ENCODE measurements at places on chromosomes 4 and X. TPM values are rescaled to one million over a fixed set of nuclear protein-coding genes. Genes with fewer than 3 reads are reported as not detected.

Gene BMPR1B
- 7.1 TPM for total RNA-seq

Gene CT45A5
- total RNA-seq, result not detected

Gene POU3F4
- not detected for total RNA-seq

Gene ADH1C
- 0.59 TPM for total RNA-seq

DNA sequence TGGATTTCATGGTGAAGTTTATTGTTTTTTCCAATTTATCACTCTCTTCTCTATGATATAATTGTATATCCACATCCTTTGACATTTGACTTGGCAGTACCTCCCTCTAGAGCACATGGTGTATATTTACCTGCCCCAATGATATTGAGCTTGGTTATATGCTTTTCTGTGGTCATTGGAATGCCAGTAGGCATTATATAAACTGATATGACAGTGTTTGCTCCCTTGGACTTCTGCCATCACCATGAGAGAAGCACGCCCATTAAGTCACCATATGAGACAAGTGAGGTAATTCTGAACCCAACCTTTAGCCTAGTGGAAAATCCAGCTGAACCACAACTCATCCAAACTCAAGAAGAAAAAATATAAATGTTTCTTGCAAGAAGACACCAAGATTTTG lies 2761.5 kb downstream of the ARAP2 start:
- H3K27me3 ChIP-seq, result no peaks in the 10 kb centered on the region
- H3K4me3 ChIP-seq, result no peak overlapping the region
- no peak overlapping the region for H3K27ac ChIP-seq
- DNase-seq, result no peak
- no peaks in the 10 kb centered on the region for H3K4me1 ChIP-seq
- no peaks in the 10 kb centered on the region for H3K36me3 ChIP-seq

GRCh38 chr4:83112678-83113428 lies 1.7 kb downstream of the PLAC8 start:
- no peak overlapping the region for H3K27ac ChIP-seq
- no peak for DNase-seq
- H3K4me3 ChIP-seq, result no peak overlapping the region
- H3K4me1 ChIP-seq, result peaks cover 17% of the 10 kb centered on the region
- H3K36me3 ChIP-seq, result no peaks in the 10 kb centered on the region

GRCh38 chr4:107546638-107547037 lies 173.4 kb downstream of the PAPSS1 start:
- H3K4me3 ChIP-seq, result no peak overlapping the region
- H3K27ac ChIP-seq, result no peak overlapping the region
- no peak for DNase-seq
- H3K27me3 ChIP-seq, result no peaks in the 10 kb centered on the region
- no peaks in the 10 kb centered on the region for H3K4me1 ChIP-seq
- H3K36me3 ChIP-seq, result no peaks in the 10 kb centered on the region

- no peaks in the 10 kb centered on the region for H3K4me1 ChIP-seq
- no peak overlapping the region for H3K4me3 ChIP-seq
- H3K36me3 ChIP-seq, result no peaks in the 10 kb centered on the region
- peaks cover 13% of the 10 kb centered on the region for H3K27me3 ChIP-seq
Observed at GRCh38 chrX:43741843-43742573, 85.9 kb downstream of the MAOA start.

DNA sequence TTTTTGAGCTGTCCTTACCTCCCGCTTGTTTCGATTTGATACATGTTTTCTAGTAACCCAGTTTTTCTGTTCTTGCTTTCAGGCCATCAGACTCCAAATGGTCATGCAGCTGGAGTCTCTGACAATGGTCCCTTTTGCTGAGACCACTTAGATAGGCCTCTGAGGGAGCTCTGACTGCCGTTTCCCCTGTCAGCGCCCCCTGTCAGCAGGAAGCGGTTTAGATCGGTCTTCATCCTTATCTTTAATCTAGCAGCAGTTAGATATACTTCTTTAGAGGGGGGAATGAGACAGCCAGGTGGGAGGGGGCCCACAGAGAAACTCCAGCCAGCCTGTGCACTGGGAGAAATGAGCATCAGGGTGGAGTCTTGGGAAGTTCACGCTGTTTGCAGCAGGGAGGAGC lies 457.9 kb downstream of the GPAT3 start:
- no peaks in the 10 kb centered on the region for H3K4me1 ChIP-seq
- no peak overlapping the region for H3K27ac ChIP-seq
- no peak for DNase-seq
- no peak overlapping the region for H3K4me3 ChIP-seq
- no peaks in the 10 kb centered on the region for H3K36me3 ChIP-seq

DNA sequence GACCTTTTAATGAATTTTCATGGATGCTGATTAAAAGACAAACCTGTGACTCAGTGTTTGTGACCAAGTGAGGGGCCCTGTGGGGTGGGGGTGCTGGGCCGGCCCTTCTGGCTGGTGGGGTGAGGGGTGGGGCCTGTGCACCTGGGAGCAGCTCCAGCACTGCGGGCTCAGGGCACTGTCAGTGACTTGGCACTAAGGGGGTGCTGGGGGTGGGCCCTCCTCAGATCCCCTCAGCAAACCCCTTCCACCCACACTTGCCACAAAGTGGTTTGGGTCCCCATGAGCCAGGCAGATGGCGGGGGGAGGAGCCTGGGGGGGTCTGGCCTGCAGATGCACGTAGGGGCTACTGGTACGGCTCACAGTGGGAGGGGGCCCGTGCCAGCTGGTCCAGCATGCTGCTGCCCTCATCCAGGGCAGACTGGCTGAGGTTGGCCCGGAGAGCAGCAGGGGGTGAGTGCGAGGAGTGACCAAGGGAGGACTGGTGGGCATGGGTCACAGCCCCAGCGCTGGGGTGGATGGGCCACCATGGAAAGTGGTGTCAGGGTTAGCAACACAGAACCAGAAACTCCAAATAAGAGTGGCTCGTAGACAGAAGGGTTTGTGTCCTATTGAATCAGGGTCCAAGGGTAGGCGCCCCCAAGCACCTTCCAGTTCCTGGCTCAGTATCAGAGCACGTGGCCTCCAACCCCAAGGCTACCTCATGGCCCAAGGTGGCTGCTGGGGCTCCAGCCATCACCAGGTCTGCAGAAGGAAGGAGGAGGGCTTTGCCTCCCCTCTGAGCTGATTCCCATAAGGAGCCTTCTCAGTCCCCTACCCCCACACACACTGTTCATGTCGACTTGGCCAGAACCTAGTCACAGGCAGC lies 10.1 kb downstream of the NKX1-1 start:
- H3K4me3 ChIP-seq, result no peak overlapping the region
- peak; percentile 56 for DNase-seq
- H3K27me3 ChIP-seq, result peaks cover 2% of the 10 kb centered on the region
- H3K4me1 ChIP-seq, result no peaks in the 10 kb centered on the region
- H3K36me3 ChIP-seq, result no peaks in the 10 kb centered on the region
- H3K27ac ChIP-seq, result no peak overlapping the region

DNA sequence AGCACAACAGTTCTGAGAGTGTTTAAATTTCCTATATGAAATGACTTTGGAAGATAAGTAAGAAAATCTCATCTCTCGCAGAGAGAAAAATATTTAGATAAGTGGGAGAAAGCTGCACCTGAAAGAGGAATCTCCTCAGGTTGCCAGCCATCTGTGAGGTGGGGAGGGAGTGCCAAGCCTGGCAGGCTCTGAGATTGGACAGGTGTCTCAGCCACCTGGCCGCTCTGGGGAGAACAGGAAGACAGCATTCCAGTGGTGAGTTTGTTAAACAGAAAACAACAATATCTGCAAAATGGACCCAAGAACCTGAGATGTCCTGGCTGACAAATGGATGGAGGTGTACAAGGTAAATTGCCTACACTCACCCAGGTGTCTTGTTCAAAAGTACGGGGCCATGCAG lies 31.3 kb downstream of the EMCN start:
- H3K27ac ChIP-seq, result no peak overlapping the region
- H3K27me3 ChIP-seq, result no peaks in the 10 kb centered on the region
- no peak overlapping the region for H3K4me3 ChIP-seq
- DNase-seq, result no peak

- no peaks in the 10 kb centered on the region for H3K4me1 ChIP-seq
- DNase-seq, result no peak
- H3K27ac ChIP-seq, result no peak overlapping the region
Observed at GRCh38 chr4:59608466-59608865, 1591.7 kb upstream of the ADGRL3 start.

Measured in osteoblast (primary cell).